ENCODE measurements at places on chromosomes 6 and 20. TPM values are rescaled to one million over a fixed set of nuclear protein-coding genes. Genes with fewer than 3 reads are reported as not detected.

Gene ARMH2
- not detected for total RNA-seq

Gene FUT9
- total RNA-seq: not detected

Gene SALL4
- total RNA-seq: 1.3 TPM

Gene ANGPT4
- total RNA-seq: 0.03 TPM

Gene OR2H2
- not detected for total RNA-seq

Gene TRIM10
- not detected for total RNA-seq

Gene STMND1
- total RNA-seq: not detected

Gene FLRT3
- total RNA-seq: 1.6 TPM

Gene HTR1B
- 0.07 TPM for total RNA-seq

Gene HRH3
- not detected for total RNA-seq

Gene MCM3
- total RNA-seq: 78.2 TPM

Gene PDYN
- total RNA-seq: not detected

Gene SPDEF
- 2.7 TPM for total RNA-seq

Gene POM121L2
- not detected for total RNA-seq

Gene ADA
- total RNA-seq: 61.9 TPM

Gene TCP11
- total RNA-seq: not detected

Gene HLA-DQA2
- not detected for total RNA-seq

Gene VSTM2L
- 7.1 TPM for total RNA-seq

All from A549 treated with DMSO at 1 μM for 4 hours (cell line).